Esophagus muscularis mucosa (tissue), 4 donors: ENCODE measurements at places on chromosomes 12 and 14.

- DNase-seq = no peak
Measured at GRCh38 chr14:32896979-32897697, 41.5 kb upstream of the NPAS3 start.

GRCh38 chr12:85423947-85424346 lies 143.9 kb downstream of the ALX1 start:
- DNase-seq = no peak

DNA sequence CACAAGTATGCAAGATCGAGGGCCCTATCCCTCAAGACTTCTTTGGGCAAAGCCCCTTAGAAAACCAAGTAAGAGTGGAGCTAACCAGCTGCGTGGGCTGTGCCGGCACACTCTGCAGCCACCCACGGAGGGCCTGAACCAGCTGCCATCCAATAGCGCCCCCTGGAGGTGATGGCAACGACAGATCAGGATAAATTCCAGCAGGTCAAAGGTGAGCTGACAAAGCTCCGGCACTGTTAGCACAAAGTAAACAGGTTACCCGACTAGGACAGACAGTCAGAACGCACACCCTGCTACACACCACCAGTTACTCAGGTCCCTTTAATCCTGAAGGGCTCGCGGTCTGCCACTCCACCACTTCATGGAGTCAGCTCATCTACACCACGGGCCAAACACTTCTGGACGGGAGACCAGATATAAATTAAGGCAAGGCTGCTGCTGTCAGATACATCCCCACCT lies 4.9 kb downstream of the ZBTB39 start:
- DNase-seq = no peak

DNA sequence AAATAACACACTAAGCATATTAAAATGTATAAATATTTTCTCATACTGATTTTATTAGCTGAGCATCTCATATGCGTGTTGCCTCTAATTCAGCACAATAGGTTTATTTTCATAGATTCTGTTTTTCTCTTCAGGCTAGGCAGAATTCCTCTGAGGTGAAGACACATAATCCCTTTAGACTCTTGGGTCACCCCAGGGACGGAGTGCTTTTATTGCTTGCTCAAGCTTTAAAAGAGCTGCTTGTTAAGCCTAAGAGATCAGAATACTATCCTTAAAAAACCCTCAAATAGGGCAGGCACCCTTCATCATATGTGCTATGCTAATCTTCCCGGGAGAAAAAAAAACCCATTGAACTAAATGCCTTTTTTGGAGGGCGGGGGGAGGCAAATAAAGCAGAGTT lies 390.1 kb downstream of the KCNH5 start:
- no peak for DNase-seq

GRCh38 chr12:116317986-116318575 lies 40.6 kb upstream of the MED13L start:
- DNase-seq = no peak

DNA sequence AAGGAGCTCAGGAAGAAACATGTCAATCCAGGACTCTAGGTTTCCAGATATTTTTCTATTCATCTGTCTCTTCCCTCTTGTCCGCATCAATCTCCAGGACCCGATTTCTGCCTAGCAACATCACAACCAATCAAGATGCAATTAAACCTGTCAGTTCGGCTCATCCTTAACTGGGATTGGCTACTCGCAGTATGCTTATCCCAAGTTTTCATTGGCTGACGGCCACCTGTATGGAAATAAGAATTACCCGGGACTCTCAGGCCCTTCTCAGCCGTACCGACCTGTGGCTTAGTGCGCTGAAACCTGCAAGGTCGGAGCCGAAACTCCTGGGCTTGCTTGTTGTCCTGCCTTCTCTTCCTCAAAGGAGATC lies 20.4 kb upstream of the ATP5MC2 start:
- DNase-seq = no peak

DNA sequence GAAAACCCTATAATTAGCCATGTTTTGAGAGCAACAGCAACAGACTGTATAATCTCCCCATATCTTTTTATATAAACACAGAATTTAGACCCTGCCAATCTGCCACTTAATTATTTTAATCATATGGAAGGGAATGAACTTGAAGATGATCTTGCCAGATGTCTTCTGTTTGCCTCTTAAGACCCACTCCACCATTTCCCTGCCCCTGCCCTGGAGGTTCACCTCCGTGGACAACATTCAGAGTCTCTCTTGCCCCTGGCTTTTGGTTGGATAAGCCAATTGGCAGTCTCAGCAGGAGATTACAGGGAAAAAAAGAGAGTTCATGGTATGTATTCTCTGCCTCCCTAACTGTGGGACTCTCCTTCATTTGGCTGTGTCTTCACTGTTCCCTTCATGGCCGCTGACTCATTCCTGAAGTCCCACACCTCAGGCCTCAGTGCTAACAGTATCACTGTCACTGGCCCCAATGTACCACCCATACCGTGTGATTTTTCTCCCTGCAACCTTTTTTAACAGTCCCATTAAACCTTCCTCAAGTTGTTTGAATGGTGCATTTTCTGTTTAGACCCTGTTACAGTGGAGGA lies 184.8 kb downstream of the PIK3C2G start:
- DNase-seq = no peak

DNA sequence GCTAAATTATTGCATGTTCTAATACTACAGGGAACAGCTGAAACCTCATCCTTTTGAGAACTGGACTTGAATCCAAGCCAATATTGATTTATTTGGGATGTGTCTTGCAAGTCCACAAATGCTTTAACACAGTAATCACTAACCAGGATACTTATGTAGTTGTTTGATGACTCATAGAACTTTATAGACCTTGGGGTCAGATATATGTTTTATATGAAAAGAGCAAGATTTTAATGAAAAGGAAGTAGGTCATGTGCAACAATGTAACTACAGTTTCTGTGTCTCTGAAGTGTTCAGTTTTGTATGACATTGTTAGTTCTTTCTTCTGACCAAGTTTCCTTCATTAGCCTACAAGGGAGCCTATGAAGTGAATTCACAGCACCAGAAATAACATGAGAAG lies 352.0 kb downstream of the ZFP36L1 start:
- no peak for DNase-seq

- DNase-seq = no peak
Measured at GRCh38 chr12:25186038-25186787, 8.7 kb downstream of the DNAI7 start.

DNA sequence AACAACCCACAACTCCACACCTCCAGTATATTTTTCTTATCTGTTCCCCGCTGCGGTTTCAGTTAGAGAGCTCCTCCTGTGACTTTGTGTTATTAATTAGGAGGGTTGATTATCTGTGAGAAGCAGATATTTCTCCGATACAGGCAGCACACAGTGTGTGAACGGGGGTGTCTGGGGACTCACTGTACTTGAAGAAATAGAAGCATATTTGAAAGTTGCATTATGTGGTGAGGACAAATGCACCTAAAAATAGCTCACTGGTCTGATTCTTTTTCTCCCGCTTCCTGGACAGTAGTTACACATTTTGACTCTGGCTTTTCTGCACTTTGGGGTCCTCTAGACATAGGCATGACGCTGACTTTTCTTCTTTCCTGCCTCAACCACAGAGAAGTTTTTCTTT lies 277.7 kb downstream of the VRK1 start:
- DNase-seq = no peak

- peak; percentile 94 for DNase-seq
Measured at GRCh38 chr14:21025371-21026273, 761 bp upstream of the NDRG2 start.
